HFFc6 (cell line): ENCODE measurements at places on chromosomes 5 and 9.
A peak's percentile ranks its signal among the peaks of the same experiment; 100 is the strongest.

DNA sequence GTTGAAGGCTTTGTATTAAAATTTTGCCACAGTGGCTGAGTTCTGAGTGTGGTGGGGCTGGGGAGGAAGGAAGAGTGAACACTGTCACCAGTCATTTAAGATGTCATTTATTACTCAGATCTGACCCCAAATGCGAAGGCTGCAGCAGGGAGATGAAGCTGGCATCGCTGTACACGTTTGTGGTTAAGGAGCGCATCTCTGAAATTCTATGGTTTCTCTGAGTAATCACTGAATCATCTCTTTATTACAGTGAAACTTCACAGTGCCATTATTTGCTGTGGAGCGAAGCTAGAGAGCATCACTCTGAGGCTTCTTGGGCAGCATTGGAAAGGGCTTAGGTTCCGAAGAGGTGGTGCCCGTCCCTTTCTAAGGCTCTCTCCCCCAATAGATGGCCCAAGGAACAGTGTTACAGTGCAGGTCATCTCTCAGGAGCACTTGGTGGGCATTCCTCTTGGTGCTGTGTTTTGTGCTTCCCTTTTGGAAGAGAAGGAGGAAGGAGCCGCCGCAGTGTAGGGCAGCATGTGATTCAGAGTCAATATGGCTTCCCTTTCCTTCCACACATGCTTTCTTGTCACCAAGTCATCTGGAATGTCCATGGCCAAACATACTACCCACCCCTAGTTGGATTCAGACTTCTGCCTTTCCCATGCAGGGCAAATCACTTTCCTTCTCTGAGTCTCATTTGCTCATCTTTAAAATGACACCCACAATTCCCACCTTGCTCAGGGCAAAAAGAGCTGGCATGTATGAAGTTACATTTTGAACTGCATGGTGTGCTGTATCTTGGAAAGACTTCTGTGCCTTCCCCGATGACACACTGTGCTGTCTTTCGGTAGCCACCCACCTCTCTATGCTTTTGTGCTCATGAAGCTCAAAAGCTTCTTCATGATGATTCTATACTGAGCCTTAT is 9.3 kb upstream of the TEX48 start:
- DNase-seq, result peak; percentile 87

DNA sequence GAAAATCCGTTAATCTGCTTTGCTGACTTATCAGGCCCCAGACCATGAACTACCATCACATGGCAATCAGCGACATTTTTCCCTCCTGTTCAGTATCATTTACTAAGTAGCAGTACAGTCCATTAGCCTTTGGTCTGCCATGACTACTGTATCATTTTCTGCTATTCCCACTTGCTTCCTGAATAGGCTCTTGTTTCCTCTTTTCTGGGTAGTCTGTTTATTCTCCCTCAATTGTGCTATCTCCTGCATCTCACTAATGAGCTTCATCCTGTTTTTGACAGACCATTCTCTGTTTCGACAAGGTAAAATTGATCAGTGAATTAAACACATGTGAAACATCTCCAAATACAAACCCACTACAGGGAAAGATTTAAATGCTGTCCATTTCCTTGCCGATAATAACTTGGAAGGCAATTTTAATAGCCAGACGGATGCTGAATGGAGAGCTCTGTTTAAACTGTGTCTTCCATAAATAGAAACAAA is 263.5 kb upstream of the ANKRD55 start:
- DNase-seq, result no peak

- peak; percentile 6 for DNase-seq
Measured at GRCh38 chr5:14665101-14665822, 744 bp downstream of the OTULIN start.

GRCh38 chr9:132945186-132946130 is 1.0 kb upstream of the TSC1 start:
- DNase-seq, result no peak

DNA sequence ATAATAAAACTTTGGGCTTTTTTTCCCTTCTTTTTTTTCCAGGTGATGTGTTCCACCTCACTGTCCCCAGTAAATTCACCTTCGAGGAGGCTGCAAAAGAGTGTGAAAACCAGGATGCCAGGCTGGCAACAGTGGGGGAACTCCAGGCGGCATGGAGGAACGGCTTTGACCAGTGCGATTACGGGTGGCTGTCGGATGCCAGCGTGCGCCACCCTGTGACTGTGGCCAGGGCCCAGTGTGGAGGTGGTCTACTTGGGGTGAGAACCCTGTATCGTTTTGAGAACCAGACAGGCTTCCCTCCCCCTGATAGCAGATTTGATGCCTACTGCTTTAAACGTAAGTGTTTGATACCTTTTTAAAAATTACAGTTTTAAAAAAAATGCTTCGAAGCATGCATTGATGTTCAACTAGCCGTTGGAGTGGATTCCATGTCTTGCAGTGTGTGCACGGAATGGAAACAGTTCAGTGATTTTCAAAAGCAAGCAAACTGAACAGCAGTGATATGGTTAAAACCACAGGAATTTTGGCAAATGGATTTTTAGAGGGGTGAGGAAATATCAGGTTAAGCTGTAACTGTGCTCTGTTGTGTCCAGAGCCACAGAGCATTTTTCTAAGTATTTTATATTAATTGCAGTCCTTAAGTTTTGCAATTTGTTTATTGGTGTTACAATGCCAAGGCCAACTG is 40.7 kb downstream of the VCAN start:
- no peak for DNase-seq

DNA sequence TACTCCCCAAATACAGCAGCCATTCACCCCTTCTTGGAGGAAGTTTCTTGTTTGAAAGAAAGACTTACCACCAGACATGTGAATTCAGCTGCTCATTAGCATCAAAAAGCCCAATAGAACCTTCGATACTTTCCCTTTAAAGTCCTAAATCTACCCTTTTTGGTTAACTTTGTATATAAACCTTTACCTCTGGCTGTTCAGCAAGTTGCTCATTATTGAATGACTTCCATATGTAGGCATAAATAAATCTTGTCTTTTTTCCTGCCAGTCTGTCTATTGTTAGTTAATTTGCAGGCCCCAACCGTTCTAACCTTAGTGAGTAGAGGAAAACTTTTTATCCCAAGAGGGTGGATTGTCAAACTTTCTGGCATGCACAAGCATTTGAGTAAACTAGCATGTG is 27.9 kb upstream of the FBXL17 start:
- DNase-seq, result no peak

- DNase-seq, result no peak
Measured at GRCh38 chr9:88379352-88379751, 8.9 kb upstream of the SPIN1 start.

DNA sequence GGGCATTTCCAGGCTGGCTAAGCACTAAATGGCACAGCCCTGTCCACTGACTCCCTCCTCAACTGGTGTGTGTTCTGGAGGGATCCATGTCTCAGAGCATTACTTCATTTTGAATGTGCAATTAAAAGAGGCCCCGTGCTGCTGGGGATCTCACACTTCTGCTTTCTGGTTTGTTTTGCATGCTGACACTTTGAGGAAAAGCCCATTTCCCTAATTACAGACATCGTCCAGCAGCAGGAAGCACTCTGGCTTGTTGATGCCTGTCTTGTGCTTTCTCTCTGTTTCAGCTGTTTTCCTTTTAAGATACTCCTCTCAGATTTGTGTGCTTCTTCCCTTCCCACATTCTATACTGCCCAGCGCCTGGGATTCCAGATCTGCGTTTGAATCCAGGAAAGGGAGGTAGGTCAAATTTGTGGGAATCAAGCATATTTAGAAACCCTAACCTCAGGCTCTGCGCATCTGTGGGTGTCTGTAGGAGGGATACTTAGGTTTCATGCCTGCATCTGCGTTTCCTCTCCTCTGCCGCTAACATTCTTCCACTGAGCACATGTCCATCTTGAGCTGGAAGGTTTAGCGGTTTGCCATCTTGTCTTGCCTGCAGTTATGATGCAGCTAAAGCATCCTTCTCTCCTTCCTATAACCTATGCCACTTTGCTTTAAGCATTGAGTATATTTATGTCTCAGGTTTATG is 25.7 kb downstream of the SYK start:
- DNase-seq, result no peak
